CD8-positive, alpha-beta memory T cell (primary cell): ENCODE measurements at places on chromosomes 2 and 18.

DNA sequence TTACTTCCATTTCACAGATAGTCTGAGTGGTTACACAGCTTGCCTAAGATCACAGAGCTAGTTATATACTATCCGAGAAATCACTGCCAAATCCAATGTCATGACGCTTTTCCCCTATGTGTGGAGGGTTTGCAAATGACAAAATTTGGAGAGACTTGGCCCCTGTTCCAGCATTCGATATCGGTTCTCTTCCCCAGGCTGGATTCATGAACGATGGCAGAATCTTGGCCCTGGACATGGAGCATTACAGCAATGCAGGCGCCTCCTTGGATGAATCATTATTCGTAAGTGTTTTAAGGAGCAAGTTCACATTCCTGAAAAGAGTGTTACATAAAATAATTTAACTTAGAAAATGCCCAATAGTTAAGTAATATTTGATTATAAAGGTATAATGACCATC, 55.1 kb downstream of the AOX1 start:
- DNase-seq: no peak

GRCh38 chr18:13269521-13270011, 51.0 kb downstream of the LDLRAD4 start:
- no peak for DNase-seq

- DNase-seq: no peak
Measured at GRCh38 chr2:164745012-164745797, 96.4 kb downstream of the COBLL1 start.

DNA sequence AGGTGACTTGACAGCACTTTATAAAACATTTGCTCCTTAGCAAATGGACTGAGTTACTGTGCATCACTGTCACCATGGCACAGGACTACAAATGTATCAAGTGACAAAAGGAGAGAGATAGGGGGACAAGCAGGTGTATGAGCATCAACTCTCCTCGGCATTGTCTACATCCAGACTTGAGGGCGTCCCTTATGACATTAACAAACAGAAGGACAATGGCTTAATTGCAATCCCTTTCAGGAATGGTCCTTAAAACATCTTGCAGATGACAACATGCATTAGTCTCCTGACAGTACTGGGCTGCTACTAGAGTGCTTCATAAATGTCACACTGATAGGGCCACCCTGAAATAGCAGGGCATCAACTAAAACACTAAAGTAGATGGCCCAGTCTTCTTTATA, 198.8 kb downstream of the PDE1A start:
- no peak for DNase-seq

GRCh38 chr2:65649811-65650589, 217.6 kb upstream of the SPRED2 start:
- no peak for DNase-seq

- DNase-seq: no peak
Measured at GRCh38 chr18:8194431-8194830, 414.8 kb upstream of the RAB12 start.

DNA sequence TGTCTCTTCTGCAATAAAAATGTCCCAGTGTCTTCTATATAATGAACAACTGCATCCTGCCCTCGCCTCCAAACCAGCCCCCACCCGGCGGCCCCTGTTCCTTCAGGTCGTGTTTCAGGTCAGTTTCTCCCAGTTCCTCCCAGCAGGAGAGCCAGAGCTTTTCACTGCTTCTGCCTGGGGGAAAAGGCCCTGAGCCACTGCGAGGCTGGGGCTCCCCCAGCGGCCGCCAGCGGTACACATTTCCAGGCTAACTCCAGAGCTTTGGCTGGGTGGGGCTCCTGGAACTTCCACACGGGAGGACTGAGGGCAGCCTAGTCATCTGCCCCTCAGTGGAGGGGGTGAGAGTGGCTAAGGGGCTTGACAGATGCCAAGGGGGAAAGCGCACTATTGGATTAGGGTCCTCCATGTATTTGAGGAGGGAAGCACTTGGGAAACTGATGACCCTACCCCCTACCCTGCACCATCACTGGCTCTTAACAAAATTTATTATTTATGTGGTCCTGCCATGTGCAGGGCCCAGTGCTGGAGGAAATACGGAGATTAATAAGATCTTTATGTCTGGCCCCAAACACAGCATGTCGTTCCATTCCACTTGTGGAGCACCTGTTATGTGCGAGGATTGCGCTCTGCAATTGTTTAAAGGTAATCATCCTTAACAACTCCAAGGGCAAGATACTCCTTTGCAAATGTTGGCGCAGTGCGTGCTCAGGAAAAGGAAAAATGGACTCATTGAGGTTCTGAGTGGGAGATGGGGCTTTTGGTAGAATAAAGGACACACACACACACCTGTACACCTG, 17.3 kb upstream of the CYS1 start:
- no peak for DNase-seq

DNA sequence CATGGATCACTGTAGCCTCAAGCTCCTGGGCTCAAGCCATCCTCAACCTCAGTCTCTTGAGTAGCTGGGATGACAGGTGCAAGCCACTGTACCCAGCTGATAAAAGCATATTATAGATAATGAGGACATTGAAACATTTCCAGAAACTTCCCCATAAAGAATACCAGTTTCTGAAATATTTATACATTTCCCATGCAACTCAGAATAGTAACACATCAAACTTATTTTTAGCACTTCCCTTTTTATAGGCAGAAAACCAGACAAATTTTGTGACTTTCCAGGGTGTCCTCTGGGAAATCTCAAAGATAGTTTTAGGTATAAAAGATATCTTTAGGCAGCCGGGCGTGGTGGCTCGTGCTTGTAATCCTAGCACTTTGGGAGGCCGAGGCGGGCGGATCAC, 25.1 kb upstream of the DPYSL5 start:
- DNase-seq: no peak

GRCh38 chr2:11133238-11133935, 21.9 kb upstream of the SLC66A3 start:
- no peak for DNase-seq

DNA sequence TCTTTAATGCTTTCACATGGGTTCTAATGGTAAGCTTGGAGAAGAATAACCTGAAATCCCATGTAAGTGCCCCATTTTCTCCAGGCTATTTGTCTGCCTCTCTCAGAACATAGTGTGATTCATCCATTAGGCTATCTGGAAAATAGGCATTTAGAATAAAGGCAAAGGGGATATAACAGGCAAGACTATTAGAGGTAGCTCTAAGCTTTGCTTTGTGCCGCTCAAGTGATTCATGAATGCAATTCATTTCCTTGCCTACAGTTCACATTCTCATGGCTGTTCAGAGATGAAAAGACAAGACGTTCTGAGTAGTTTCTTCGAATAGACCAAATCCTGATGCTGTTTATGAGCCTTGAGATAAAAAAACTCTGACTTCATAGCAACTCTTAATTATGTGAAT, 101.7 kb downstream of the ANKRD44 start:
- no peak for DNase-seq
